ENCODE measurements at places on chromosomes 2 and 18.

GRCh38 chr2:239671916-239672849 lies 271.4 kb upstream of the HDAC4 start:
- DNase-seq, result no peak

GRCh38 chr2:160477032-160477431 lies 16.6 kb downstream of the RBMS1 start:
- DNase-seq, result no peak

GRCh38 chr2:201414099-201415023 lies 36.9 kb downstream of the TRAK2 start:
- peak; percentile 79 for DNase-seq

GRCh38 chr18:36149514-36150289 lies 20.0 kb downstream of the ELP2 start:
- no peak for DNase-seq

DNA sequence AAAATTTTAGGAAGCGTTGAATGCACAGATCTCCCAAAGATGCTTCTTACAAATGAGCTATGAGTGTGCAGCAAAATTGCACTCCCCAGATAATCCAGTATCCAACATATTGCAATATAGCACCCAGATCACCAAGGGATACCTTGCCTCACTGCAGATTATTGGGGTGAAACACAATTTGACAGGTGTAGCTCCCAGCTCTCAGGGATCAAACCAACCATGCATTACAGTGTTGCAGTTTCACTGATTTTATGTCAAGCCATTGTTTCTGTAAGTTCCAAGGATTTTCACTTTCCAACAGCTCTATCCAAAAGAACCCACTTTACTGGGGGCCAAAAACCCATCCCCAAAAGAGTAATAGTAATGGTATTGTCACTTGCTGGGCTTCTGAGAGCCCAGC lies 10.8 kb upstream of the PRLH start:
- DNase-seq, result no peak

GRCh38 chr2:200354833-200355751 lies 48.6 kb downstream of the SPATS2L start:
- no peak for DNase-seq

GRCh38 chr2:10245021-10245420 lies 57.7 kb upstream of the HPCAL1 start:
- DNase-seq, result no peak

DNA sequence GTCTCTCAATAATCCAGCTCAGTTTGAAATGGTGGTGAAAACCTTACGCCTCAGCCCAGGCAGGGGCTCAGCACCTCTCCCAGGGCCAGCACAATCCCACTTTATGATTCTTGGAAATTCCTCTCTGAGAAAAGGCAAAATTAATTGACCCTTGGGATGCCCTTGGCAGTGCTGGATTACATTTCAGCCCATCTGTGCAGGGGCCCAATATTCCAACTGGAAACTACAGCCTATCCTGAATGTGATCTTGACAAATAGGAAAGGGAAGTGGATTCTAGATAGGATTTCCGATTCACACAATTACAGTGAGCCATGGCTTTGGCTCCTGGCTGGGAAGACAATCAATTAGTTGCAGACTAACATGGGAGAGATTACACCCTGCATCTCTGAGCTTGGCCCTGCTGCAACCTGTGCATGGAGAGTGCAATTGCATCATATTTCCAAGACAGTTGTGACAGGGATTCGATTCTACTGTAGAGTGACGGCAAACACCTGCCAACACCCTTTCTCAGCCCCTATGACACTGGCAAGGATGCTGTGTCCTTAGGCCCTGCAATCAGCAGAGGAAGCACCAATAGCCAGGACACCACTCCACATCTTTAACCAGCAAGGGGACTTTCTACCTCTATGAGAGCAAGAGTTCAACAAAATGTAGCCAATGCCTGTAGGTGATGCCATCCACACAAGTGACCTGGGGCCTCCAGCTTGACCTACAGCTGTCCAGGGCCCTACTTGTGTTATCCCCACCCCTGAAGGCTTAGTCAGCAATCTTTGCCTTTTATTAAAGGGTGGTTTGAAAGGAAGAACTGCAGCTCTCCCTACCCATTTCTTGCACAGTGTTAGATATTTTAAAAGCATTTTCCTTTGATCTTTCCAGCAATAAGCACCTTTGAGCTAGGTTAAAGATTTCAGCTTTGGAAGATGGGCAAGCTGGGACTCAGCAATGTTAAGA lies 187.2 kb upstream of the HS6ST1 start:
- no peak for DNase-seq

- no peak for DNase-seq
Measured at GRCh38 chr18:37533647-37534584, 31.7 kb downstream of the CELF4 start.

- no peak for DNase-seq
Measured at GRCh38 chr18:77495982-77496690, 246.5 kb downstream of the GALR1 start.

DNA sequence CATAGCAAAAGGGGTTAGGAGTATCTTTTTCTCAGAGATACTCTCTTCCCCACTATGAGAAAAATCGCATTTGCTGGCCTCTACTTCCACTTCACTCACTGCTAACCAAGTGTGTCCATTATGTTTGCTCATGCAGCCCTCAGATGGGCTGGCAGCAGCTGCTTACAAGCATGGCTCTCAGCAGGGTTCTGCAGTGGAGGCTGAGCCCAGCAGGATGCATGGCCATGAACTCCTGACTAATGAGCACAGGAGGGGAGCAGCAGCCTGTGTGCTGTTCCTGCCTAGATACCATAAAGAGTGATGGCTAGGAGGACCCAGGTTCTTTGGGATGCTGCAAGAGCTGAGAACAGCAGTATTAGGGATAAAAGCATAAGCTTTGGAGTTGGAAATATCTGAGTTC lies 316.9 kb upstream of the THSD7B start:
- DNase-seq, result no peak

DNA sequence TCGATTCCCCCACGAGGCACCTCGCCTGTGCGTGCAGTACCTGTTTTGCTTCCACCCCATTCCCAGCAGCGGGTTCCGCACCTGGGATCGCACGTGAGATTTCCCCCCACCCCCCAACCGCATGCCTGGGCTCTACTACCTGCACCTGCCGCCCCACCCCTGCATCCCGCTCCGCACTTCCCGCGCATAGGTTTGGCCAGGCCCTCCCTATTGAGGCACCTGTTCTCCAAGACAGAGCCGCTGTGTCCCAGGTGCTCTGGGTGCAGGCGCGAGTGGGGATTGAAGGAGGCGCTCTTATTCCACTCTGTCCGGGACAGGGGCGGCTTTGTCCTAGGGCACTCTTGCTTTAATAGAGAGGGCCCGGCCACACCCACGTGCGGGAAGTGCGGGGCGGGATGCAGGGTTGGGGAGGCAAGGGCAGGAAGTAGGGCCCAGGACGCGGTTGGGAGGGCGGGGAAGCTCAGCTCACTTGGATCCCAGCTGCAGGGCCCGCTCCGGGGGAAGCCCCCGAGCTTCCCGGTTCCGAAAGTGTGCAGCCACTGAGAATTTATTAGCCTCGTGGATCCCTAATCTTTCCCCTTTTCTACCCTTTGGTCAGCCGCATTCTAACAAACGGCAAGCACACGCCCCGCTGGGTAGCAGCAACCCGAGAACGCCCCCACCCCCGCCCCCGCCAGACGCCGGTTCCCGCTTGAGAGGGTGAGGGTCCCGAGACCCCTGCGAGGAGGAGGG lies 670 bp upstream of the MOCOS start:
- peak; percentile 13 for DNase-seq

DNA sequence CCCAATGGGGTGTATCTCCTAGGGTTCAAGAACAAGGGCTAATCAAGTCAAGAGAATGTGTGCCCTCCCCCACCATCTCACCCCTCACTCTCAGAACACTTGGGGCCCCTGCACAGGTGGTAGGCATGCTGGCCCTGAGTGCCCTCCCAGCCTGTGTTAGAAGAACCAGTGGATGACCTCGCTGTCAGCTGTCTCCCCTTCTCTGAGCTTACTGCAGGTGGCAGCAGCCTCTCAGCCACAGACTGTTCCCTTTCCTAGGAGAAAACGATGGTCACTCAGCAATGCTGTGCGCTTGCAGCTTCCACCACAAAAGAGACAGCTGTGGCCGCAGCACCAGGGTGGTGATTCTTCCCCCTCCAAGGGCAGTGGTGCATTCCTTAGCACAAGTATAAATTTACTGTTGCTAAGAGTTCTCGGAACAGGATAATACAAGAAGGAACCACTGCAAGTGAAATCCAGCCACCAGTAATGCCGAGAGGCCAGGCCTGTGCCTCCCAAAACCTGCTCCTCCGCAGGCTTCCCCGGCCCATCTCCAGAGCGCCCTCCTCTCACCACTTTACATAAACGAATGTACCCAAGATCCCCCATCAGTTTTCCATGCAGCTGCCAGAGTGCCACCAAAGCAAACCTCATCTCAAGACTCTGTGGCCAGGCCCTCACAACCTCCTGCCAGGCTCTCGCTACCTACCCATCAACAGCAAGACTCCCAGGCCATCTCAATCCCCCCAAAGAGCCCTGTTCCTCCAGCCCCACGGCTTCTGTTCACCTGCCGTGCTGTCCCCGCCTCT lies 935 bp upstream of the RAMP1 start:
- DNase-seq, result peak; percentile 92

- peak; percentile 89 for DNase-seq
Measured at GRCh38 chr2:172442072-172442895, 14.9 kb downstream of the ITGA6 start.

- DNase-seq, result no peak
Measured at GRCh38 chr2:198571393-198571792, 767.0 kb downstream of the PLCL1 start.

DNA sequence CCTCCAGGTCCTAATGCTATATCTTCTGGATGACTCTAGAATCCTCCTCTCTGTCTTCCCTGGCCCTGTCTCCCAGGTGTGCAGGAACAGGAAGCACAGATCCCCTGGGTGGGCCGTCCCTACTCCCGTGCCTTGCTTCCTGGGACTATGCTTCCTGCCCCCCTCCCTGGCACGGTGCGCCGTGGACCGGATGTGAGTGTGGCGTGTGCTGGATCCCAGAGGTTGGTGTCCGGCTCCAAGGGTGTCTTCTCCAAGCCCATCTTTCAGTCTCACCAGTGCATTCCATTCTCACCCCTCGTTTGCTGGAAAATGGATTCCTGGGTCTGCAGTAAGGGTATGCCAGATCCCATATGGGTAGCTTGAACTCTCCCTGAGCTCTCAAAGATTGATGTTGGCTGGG lies 144.4 kb upstream of the TWIST2 start:
- no peak for DNase-seq

GRCh38 chr2:2662037-2662846 lies 331.2 kb upstream of the MYT1L start:
- DNase-seq, result no peak

DNA sequence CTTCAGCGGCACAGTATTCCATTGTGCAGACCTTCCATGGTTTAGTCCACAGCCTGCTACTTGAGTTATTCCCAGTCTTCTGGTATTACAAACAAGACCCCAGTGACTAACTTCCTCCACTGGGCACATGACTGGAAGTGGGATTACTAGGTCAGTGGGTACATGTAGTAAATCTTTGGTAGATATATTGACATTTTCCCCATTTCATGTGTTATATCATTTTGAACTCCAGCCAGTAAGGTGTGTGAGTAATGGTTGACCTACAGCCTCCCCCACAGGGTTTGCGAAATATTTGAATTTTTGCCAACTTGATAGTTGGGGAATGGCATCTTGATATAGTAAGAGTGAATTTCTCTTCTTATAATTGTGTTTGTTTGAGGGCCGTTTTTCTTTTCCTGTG lies 58.8 kb downstream of the RNF144A start:
- peak; percentile 23 for DNase-seq

DNA sequence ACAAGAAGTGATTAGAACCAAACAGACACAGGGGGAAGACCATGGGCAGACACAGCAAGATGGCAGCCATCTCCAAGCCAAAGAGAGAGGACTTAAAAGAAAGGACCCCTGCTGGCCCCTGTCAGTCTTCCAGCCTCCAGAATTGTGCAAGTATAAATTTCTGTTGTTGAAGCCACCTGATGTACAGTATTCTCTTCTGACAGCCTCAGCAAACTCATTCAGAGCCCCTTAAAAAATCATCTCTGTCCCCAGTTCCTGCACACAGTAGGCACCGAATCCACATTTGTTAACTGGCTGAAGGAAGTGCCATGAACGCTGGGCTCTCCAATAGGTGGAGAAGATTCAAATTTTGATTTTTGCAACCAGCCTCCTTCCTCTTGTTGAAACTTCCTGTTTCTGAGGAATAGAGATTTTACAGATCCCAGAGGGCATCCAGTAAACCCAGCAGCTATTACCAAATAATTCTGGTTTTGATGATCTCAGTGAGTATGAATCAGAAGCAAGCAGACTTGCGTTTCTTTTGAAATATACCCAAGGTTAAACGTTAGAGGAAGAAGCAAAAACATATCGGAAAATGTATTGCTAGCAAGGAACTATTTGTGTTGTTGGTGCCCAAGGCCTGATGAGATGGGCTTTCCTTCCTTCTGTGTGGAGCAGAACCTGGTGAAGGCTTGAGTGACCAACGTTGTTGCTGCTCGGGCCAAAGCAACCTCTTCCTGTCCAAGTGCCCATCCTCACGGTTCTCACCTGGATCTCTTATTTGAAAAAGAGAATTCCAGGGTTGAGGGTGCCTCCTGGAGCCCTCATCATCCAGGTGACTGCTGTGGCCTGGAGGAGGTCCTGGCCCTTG lies 47.7 kb upstream of the PLB1 start:
- peak; percentile 95 for DNase-seq

GRCh38 chr2:178891959-178892485 lies 84.8 kb upstream of the TTN start:
- no peak for DNase-seq

- DNase-seq, result no peak
Measured at GRCh38 chr2:189268763-189269162, 89.2 kb upstream of the COL5A2 start.

DNA sequence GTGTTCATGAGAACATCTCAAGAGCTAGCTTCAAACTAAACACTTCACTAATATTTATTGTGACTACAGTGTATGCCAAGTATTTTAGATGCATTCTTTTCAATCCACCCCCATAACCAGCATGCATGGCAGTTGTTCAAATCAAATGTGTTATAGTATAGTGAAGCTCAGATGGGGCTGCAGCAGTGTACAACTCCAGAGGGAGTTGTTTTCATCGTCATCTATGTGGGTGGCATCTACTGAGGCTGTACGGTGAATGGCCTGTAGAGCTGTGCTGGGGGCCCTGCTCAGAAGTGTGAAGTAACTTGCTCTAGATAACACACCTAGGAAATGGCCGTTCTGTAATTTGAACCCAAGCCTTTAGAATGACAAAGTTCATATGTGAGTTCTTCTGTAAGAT lies 71.8 kb upstream of the LRATD1 start:
- DNase-seq, result no peak

DNA sequence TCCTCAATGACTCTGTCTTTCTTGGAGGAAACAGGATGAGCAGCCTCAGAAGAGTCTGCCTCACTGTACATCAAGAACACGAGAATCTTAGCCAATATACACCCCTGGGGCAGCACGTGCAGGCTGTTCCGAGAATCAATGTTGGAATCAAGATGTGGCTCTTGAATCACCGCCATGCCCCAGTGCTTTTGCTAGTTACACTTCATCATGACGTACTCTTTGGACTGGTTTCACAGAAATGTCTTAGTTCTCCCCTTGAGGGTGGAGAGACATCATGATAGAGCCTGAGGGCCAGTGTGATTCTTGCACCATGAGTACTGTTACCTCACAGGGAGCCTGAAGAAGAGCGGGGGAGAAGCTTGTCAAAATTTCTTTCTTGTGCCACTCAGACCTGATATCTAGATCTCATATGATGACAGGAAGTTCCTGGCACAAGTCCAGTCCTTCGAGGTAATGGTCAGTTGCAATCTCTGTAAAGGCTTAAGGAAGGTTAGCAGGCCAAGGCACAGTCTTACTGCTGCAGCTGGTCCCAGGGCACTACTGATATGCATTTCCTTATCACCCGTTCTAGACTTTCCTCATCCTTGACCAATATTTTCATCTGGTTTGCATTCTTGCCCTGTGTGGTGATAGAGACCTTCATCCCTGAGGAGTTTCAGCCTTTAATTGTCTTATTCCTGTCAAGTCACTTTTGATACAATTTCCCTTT lies 28.2 kb upstream of the STAT4 start:
- DNase-seq, result peak; percentile 98
